ENCODE measurements at places on chromosomes 13 and 19. TPM values are rescaled to one million over a fixed set of nuclear protein-coding genes. Genes with fewer than 3 reads are reported as not detected.

PSG2 gene
- not detected for total RNA-seq

TMED1 gene
- 29.8 TPM for total RNA-seq

CDADC1 gene
- total RNA-seq, result 9.0 TPM

EBI3 gene
- 3.1 TPM for total RNA-seq

BEST2 gene
- total RNA-seq, result not detected

PLPPR3 gene
- 4.1 TPM for total RNA-seq

PTH2 gene
- not detected for total RNA-seq

LRG1 gene
- 0.09 TPM for total RNA-seq

C13orf42 gene
- not detected for total RNA-seq

S1PR5 gene
- total RNA-seq, result 2.6 TPM

SMIM24 gene
- not detected for total RNA-seq

KCNJ14 gene
- total RNA-seq, result 1.6 TPM

BLVRB gene
- total RNA-seq, result 344 TPM

IZUMO2 gene
- not detected for total RNA-seq

NXNL1 gene
- total RNA-seq, result not detected

KLK8 gene
- total RNA-seq, result not detected

SPACA4 gene
- not detected for total RNA-seq

ZNF418 gene
- total RNA-seq, result 0.90 TPM

Data from A549 treated with CpdA at 1 μM for 4 hours (cell line).